ENCODE measurements at places on chromosomes 3 and 15.

DNA sequence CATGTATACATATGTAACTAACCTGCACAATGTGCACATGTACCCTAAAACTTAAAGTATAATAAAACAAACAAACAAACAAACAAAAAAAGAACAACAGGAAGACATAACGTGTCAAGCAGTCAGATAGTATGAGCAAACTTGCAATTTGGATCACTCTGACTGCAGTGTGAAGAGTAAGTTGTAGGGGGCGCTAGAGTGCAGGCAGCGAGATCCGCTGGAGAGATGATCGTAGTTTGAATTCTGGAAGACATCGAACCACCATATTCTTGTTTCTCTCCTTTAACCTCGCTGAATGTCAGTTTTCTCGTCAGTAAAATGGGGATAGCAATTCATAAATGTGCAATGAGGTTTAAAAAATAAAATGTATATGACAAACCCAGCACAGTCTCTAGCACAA is 165.2 kb upstream of the LMCD1 start:
- DNase-seq, result no peak

GRCh38 chr3:166211451-166211850 is 374.2 kb upstream of the BCHE start:
- DNase-seq, result no peak

GRCh38 chr15:71627188-71627587 is 183.2 kb upstream of the NR2E3 start:
- DNase-seq, result no peak

- DNase-seq, result no peak
These were observed 120.2 kb downstream of the LRRC28 start for GRCh38 chr15:99371180-99372103.

DNA sequence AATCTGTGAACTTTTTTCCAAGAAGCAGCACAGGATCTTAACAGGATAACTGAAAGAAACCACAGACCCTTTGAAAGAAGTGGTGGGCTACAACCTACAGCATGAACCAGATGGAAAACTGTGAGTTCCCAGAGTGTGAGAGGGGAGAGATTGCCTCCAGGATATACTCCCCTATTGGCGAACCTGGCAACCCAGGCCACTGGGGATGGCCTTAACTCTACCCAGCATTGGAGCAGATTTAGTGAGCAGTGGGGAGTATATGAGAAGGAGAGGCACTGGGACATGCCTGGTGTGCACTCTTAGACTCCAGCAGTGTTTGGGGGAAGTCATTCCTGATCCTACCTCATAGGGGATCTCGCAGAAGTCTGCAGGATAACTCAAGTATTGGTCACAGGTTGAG is 201.0 kb upstream of the TP63 start:
- no peak for DNase-seq
